Upper lobe of right lung (tissue), 1 donor: ENCODE measurements at places on chromosomes 1 and 21. TPM values are rescaled to one million over a fixed set of nuclear protein-coding genes. Genes with fewer than 3 reads are reported as not detected.

The CHI3L2 gene
- 50.3 TPM for total RNA-seq

The PHLDA3 gene
- 90.0 TPM for total RNA-seq

The ESPN gene
- total RNA-seq: 4.3 TPM

The CADM3 gene
- total RNA-seq: 1.7 TPM

The MINDY1 gene
- total RNA-seq: 26.5 TPM

The GNAT2 gene
- not detected for total RNA-seq

The TSPAN2 gene
- total RNA-seq: 6.1 TPM

The DISP1 gene
- 22.9 TPM for total RNA-seq

The OR6K3 gene
- 2.3 TPM for total RNA-seq

The MSH4 gene
- 0.96 TPM for total RNA-seq

The ADORA1 gene
- total RNA-seq: 4.1 TPM

The TP73 gene
- 0.29 TPM for total RNA-seq

GRCh38 chr1:4601941-4602340 is 52.5 kb upstream of the AJAP1 start:
- H3K27ac ChIP-seq: no peak overlapping the region
- no peak overlapping the region for H3K4me3 ChIP-seq
- no peak for DNase-seq
- H3K27me3 ChIP-seq: peaks cover 31% of the 10 kb centered on the region
- H3K36me3 ChIP-seq: no peaks in the 10 kb centered on the region

DNA sequence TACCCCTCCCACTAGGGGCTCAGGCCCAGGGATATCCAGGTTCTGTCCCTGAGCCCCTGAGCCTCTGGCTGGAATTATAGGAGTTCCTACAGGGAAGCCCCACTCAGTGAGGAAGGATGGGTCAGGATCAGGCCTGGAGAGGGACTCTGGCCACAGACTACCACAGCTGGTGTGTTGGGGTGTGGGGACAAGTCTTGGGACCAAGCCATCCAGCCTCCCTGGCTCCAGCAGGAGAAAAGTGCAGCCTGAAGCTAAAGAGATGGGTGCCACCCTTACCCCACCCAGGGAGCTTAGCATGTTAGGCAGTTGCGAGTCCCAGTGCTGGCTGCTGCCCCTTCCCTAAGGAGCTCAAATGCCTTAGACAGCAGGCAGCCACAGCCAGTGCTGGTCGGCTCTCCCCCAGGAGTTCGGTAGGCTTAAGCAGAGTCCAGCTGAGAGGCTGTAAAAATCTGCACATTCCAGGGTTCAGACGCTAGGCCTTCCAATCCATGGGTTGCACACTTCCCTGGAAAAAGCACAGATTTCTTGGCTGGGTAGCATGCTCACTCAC is 96.2 kb upstream of the CYYR1 start:
- no peak for DNase-seq
- H3K27me3 ChIP-seq: no peaks in the 10 kb centered on the region
- no peaks in the 10 kb centered on the region for H3K4me1 ChIP-seq
- H3K27ac ChIP-seq: no peak overlapping the region
- no peak overlapping the region for H3K4me3 ChIP-seq

GRCh38 chr1:8536515-8536914 is 218.6 kb downstream of the SLC45A1 start:
- DNase-seq: no peak
- no peak overlapping the region for H3K4me3 ChIP-seq
- H3K27me3 ChIP-seq: no peaks in the 10 kb centered on the region

DNA sequence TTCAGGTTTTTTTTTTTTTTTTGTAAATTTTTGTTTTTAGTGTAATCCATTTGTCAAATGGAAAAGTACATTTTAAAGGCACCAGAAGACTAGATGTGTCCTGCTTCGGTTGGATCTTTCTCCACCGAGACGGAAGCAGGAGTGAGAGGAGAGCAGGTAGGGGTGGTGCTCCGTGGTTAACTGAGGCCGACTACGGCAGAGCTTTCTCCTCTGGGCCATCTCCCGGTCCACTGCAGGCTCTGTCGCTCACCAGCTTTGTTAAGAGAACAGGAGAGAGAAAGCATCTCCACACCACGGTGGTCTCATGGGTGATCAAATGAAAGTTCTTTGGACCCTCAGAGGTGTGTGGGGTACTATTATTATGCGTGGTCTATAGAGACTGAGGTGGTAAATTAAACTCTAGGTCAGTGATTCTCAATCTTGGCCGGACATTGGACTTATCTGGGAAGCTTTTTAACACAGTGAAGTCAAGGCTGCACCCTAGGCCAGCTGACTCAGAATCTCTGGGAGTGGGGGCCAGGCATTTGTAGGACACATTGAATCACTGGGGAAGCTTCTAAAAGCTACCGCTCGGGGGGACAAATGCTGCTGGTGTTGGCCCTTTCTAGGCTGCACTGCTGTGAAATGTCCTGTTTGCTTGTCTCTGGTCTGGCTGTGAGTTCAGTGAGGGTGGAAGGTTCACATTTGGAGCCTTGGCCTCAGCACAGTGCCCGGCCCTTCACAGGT is 25.0 kb downstream of the ABCA4 start:
- no peaks in the 10 kb centered on the region for H3K36me3 ChIP-seq
- H3K4me1 ChIP-seq: peaks cover 47% of the 10 kb centered on the region
- H3K4me3 ChIP-seq: no peak overlapping the region

- no peaks in the 10 kb centered on the region for H3K36me3 ChIP-seq
- DNase-seq: no peak
- H3K27me3 ChIP-seq: no peaks in the 10 kb centered on the region
Observed at GRCh38 chr21:14879458-14879857, 185.3 kb downstream of the NRIP1 start.

- H3K4me3 ChIP-seq: no peak overlapping the region
- no peaks in the 10 kb centered on the region for H3K36me3 ChIP-seq
- DNase-seq: peak; percentile 20
- no peak overlapping the region for H3K27ac ChIP-seq
- no peaks in the 10 kb centered on the region for H3K27me3 ChIP-seq
Observed at GRCh38 chr21:41643246-41643966, 123.4 kb downstream of the RIPK4 start.

DNA sequence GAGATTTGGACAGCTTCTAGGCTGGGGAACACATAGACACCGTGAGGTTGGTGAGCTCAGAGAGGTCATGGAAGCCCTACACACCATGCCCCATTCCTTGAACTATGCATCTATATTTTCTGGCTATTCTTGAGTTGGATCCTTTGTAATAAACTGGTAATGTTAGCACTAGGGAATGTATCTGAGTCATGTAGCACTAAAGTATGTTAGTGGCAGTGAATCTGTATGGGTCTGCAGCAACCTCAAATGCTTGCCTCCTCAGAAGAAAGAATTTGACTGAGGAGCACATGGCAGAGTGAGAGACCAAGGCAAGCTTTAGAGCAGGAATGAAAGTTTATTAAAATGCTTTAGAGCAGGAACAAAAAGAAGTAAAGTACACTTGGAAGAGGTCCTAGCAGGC is 43.7 kb upstream of the LRRC7 start:
- no peaks in the 10 kb centered on the region for H3K36me3 ChIP-seq
- H3K4me1 ChIP-seq: no peaks in the 10 kb centered on the region
- DNase-seq: no peak
- no peak overlapping the region for H3K27ac ChIP-seq
- no peak overlapping the region for H3K4me3 ChIP-seq

DNA sequence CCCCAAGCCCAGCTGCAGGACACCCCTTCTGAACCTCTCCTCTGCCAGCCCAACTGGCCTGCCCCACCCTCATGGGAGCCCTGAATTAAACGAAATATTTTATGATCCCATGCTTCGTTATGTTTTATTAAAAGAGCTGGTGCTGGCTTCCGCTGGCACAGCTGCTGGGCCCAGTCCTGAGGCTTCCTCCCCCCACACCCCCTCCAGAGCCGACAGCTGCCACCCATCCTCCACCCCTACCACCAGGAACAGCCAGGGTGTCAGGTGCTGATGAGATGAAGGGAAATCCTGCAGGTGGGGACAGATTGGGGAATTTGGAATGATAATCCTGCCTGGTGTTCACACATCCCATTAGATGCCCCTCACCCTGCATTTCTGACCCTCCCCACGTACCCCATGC is 19.0 kb downstream of the IGSF21 start:
- H3K36me3 ChIP-seq: no peaks in the 10 kb centered on the region
- peaks cover 12% of the 10 kb centered on the region for H3K27me3 ChIP-seq
- no peak overlapping the region for H3K4me3 ChIP-seq
- no peak for DNase-seq
- no peaks in the 10 kb centered on the region for H3K4me1 ChIP-seq

- no peak overlapping the region for H3K27ac ChIP-seq
- no peak overlapping the region for H3K4me3 ChIP-seq
- H3K36me3 ChIP-seq: no peaks in the 10 kb centered on the region
- peaks cover 31% of the 10 kb centered on the region for H3K4me1 ChIP-seq
Observed at GRCh38 chr1:108055387-108055786, 90.4 kb upstream of the VAV3 start.

- no peak overlapping the region for H3K27ac ChIP-seq
- H3K4me3 ChIP-seq: no peak overlapping the region
- DNase-seq: no peak
- no peaks in the 10 kb centered on the region for H3K27me3 ChIP-seq
- H3K4me1 ChIP-seq: no peaks in the 10 kb centered on the region
- H3K36me3 ChIP-seq: no peaks in the 10 kb centered on the region
Observed at GRCh38 chr1:61842863-61843514, 100.7 kb downstream of the PATJ start.

DNA sequence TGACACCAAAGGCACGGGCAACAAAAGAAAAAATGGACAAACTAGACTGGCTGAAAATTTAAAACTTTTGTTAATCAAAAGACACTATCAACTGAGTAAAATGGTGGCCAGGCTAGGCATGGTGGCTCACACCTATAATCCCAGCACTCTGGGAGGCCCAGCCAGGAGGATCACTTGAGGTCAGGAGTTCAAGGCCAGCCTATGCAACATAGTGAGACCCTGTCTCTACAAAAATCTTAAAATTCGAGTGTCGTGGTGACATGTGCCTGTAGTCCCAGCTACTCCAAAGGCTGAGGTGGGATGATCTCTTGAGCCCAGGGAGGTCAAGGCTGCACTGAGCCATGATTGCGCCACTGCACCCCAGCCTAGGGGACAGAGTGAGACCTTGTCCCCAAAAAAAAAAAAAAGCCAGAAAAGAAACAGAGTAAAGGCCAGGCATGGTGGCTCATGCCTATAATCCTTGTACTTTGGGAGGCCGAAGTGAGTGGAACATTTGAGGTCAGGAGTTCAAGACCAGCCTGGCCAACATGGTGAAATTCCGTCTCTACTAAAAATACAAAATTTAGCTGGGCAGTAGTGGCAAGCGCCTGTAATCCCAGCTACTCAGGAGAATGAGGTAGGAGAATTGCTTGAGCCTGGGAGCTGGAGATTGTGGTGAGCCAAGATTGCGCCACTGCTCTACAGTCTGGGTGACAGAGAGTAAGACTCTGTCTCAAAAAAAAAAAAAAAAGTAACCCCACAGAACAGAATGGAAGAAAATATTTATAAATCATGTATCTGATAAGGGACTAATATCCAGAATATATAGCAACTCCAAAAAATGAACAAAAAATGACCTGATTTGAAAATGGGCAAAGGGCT is 8.0 kb downstream of the TUT4 start:
- no peaks in the 10 kb centered on the region for H3K36me3 ChIP-seq
- DNase-seq: no peak
- H3K27ac ChIP-seq: no peak overlapping the region
- no peaks in the 10 kb centered on the region for H3K4me1 ChIP-seq
- H3K4me3 ChIP-seq: no peak overlapping the region

DNA sequence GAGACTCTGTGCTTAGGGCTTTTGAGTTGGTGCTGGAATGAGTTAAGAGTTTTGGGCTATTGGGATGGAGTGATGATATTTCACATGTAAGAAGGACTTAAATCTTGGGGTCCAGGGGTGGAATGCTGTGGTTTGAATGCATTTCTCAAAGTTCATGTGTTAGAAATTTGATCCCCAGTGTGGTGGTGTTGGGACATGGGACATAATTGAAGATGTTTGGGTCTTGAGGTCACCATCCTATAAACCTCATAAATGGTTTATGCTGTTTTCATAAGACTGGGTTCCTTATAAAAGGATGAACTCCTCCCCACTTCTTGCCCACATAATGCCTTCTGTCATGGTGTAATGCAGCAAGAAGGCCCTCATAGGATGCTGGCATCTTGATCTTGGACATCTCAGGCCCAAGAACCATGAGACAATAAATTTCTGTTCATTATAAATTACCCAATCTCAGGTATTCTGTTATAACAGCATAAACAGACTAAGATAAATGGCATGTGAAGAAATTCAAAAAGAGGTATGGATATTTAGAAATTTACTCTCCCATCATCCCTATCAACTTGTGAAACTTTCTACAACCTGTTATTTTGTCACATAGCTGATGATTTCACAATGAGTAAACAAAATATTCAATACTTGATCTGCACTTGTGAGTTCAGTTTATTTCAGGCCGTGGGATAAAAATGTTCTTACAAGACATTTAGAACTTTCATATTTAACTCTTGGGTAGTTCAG is 48.0 kb upstream of the NEK7 start:
- H3K4me1 ChIP-seq: no peaks in the 10 kb centered on the region
- H3K27me3 ChIP-seq: no peaks in the 10 kb centered on the region
- DNase-seq: no peak
- no peak overlapping the region for H3K27ac ChIP-seq
- no peak overlapping the region for H3K4me3 ChIP-seq

DNA sequence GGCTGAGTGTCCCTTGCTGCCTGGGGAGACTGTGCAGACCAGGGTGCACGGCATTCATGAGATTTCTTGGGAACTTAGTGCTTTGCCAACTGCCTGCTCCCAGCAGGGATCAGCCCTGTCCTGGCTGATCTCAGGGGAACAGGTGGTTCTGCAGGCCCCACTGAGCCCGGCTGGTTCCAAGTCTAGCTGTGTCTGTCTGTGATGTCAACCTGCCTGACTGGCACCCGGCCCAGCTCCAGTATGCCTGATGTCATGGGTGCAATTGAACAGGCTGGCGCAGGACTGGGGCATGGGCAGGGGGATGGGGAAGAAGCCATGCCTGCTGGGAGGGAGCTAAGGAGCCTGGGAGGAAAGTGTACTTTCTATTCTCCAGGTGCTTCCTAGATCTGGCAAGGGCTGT is 227.1 kb downstream of the GRIK3 start:
- H3K27me3 ChIP-seq: no peaks in the 10 kb centered on the region
- no peak overlapping the region for H3K4me3 ChIP-seq
- no peak for DNase-seq
- no peaks in the 10 kb centered on the region for H3K4me1 ChIP-seq
- H3K36me3 ChIP-seq: no peaks in the 10 kb centered on the region

DNA sequence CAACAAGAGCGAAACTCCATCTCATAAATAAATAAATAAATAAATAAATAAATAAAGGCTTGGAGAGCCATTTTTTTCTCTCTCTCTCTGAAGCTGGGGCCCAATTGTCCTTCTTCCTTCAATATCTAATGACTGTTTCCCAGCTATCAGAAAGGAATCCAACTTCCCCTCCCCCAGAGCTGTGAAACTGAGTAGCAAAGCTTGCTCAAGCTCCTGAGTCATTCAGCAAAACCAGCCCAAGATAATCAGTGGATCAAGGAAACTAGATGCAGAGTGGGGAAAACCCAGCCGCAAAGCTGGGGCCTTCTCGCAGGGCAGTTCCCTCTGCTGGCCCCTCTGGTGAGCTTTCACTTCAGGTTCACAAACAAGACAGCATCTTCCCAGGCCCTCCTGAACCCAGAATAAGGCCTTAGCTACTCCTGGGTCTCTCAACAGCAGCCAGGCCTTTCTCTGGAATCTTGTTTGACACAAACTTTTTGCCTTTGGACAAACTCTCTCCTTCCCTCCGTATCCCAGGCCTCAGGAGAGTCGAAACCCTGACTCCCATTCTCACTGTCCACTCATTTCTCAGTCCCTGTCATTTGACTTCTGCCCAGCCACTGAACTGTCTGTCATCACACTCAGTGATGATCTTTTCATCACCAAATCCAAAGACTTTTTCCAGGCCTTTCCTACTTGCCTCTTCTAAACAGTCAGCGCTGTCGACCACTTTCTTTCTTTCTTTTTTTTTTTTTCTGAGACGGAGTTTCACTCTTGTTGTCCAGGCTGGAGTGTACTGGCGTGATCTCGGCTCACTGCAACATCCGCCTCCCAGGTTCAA is 18.0 kb upstream of the PTP4A2 start:
- H3K4me3 ChIP-seq: no peak overlapping the region
- H3K27ac ChIP-seq: peak overlapping the region; percentile 90
- DNase-seq: peak; percentile 85
